Activated CD8-positive, alpha-beta memory T cell treated with anti-CD3 and anti-CD28 coated beads, Interleukin-2, amount 10 ng/mL, durations not matched to agents 7 days and 5 days (primary cell): ENCODE measurements at places on chromosomes 3 and 15. TPM values are rescaled to one million over a fixed set of nuclear protein-coding genes. Genes with fewer than 3 reads are reported as not detected.

The ANKRD63 gene
- not detected for total RNA-seq

GRCh38 chr3:197205675-197206074 lies 92.7 kb downstream of the DLG1 start:
- DNase-seq, result no peak

GRCh38 chr15:32893421-32893820 lies 175.6 kb downstream of the GREM1 start:
- no peak for DNase-seq

DNA sequence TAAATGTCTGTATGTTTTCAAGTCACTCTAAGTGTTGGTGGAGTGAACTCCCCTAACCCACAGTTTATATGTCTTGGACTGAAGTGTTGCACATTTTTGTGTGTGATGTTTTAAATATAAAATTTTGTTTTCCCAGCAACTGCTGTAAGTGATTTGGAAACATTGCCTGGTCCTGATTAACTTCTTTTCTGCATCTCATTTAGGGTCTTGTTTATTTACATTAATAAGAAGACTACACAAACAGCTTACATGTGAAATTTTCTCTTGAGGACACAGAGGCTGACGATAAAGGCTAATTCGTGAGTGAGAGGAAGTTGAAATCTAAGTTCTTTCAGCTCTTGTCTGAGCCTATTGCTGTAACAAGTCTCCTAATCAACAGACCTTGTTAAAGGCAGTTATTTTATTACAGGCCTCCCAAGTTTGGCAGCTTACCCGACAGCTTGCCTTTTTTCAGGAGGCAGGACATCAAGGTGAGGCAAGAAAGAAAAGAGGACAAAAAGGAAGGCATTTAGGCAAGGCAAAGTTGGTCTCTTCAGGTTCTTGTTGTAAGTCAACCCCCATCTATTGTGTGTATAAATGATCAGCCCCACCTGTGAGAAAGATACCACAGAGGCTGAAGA lies 177.7 kb upstream of the NR2E3 start:
- DNase-seq, result no peak

The TM4SF4 gene
- total RNA-seq, result not detected

DNA sequence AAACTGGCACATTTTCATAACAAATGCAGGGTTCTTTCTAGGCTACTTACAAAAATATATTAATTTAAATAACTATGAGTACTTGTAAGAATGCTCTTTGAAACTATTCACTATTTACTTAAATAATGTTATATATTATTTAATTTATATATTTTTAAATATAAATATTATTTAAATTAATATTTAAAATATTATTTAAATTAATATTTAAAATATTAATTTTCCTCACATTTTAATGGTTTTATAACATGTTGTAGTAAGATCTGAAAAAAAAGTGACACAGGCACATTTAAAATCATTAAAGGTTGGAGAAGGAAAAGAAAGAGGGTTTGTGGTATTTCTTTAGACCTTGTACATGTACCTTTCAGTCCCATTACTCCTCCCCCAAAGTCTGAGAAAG lies 34.6 kb downstream of the CCDC14 start:
- DNase-seq, result no peak

GRCh38 chr15:85766001-85766831 lies 28.5 kb downstream of the KLHL25 start:
- DNase-seq, result no peak

GRCh38 chr15:83396101-83396500 lies 51.0 kb upstream of the SH3GL3 start:
- no peak for DNase-seq

The SLC28A1 gene
- not detected for total RNA-seq

The IQCF2 gene
- not detected for total RNA-seq

- no peak for DNase-seq
Observed at GRCh38 chr15:39869254-39869653, 50.8 kb downstream of the GPR176 start.

The GCSAM gene
- total RNA-seq, result 9.5 TPM

DNA sequence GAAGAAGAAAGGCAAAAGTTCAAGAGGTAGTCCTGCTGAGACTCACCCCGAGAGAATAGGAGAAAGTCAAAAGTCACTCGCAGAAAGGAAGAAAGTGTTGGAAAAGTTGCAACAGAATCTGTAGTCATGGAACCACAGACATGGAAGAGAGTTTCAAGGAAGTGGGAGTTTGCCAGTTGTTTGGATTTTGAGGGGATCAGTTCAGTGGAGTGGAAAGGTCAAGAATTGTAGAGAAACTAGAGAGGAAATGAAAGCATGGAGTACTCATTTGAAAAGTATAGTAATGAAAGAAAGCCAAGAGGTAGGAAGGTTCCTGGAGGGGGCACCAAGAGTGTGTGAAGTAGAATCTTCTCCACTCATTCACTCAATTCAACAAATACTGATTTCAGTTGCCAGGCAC lies 34.7 kb downstream of the SPTSSB start:
- no peak for DNase-seq

The GPR15 gene
- total RNA-seq, result 107 TPM

The GLDN gene
- not detected for total RNA-seq

DNA sequence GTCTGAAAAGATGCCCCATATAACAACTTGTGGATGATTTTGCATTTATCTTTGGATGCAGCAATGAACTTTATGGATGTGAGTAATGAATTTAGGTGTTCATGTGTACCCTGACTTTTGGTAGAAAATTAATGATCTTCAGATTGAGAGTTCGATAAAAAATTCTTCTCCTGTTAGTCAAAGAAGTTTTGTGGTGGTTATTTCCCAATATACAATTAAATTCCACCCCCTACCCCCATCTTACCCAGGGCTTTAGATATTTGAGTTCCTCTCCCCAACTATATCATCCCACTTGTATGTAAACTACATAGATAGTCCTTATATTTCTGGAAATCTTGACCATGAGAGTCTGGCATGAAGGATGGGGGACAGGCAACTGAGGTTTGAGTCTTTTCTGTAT lies 126.1 kb upstream of the ALDH1A3 start:
- no peak for DNase-seq

DNA sequence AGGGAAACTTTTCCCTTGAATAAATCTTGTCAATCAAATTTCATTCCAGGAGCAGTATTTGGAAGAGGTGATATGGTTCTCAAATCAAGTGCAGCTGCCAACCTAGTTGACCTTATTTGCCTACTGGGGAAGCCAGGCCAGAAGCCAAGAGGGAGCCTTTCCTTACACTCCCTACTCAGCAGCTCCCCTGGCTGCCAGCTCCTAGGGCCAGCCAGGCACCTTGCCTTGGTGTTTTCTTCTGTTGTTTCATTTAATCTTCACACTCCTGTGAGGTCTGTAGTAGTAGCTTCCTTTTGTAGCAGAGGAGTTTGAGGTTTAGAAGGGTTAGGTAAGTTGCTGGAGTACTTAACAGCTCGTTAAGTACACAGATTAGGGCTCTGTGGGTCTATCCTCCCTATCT lies 22.6 kb downstream of the MKRN2OS start:
- no peak for DNase-seq

DNA sequence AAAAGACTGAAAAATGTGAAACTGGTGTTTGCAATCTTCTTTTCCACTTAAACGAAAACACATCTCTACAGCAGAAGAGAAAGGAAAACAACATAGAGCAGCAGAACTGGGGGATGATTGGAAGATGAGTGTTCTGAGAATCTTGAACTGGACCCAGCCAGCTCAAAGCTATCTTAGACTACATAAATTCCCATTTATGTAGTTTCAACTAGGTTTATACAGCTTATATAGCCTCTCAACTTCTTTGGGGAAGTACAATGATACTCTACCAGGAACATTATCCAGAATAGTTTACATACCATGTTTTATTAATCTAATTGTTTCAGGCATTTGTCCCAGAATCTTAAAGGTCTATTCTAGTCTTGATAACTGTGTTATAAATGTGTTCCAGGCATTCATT lies 658.2 kb upstream of the LMCD1 start:
- no peak for DNase-seq

DNA sequence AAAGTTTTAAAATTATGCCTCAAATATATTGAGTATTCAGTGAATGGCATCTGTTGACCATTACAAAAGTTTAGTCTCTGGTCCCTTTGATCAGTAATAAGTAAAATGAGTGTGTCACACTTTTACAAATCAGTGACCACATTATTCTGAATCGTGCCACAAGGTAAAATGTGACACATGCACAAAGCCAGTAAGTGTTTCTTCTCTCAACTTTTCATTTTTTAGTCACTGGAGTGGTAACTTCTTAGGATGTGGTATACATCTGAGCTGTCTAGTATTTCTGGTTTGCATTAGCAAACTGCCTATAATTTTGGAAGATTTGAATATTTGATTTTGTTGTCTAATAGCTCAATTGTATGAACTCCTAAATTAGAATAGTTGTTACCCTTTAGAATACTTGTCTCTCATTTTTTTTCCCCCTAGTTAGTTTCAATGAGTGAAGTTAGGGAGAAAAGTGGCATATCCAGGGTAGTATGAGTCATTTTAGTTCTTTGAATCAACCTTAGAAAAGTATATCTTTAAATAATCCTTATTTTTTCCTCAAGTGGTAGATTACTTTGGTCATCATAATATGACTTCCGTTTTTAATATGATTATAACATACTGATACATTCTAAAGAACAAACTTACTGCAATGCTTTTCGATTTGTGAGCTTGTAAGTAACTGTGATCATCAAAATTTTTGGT lies 18.1 kb downstream of the DNAJC13 start:
- no peak for DNase-seq

GRCh38 chr3:170162630-170163029 lies 18.9 kb downstream of the PHC3 start:
- no peak for DNase-seq

GRCh38 chr3:157249606-157250005 lies 89.7 kb upstream of the CCNL1 start:
- no peak for DNase-seq

GRCh38 chr3:70000563-70001081 lies 1.1 kb downstream of the SAMMSON start:
- DNase-seq, result no peak

The FBXW12 gene
- total RNA-seq, result not detected

DNA sequence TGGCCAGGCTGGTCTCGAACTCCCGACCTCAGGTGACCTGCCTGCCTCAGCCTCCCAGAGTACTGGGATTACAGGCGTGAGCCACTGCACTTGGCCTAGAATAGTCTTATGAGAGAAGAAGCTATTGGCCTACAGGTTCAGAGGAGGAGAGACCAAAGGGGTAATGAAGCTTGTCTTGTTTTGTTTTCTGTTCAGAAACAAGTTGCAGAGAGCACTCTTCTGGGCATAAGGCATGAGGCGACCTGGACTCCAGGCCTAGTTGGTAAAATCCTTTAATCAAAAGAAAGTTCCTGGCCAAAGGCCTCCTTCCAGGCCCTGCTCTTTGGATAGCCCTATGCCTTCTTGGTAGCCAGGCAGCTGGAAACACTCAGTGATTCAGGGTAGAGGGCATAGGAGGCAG lies 87.3 kb upstream of the SKOR1 start:
- DNase-seq, result no peak

GRCh38 chr3:101036213-101036618 lies 43.0 kb upstream of the ABI3BP start:
- DNase-seq, result no peak

- no peak for DNase-seq
Observed at GRCh38 chr3:149706905-149707304, 45.4 kb downstream of the COMMD2 start.
